Smooth muscle cell of trachea (primary cell): ENCODE measurements at places on chromosomes 5 and 9. TPM values are rescaled to one million over a fixed set of nuclear protein-coding genes. Genes with fewer than 3 reads are reported as not detected.

Gene CCNJL
- 0.15 and 0.17 TPM in 2 replicates for total RNA-seq

Gene BSPRY
- not detected in 2 replicates for total RNA-seq

Gene NFIB
- total RNA-seq = 13.7 and 40.7 TPM in 2 replicates

Gene MELK
- total RNA-seq = 5.3 and 35.3 TPM in 2 replicates

Gene GABRA6
- not detected in 2 replicates for total RNA-seq

Gene ACOT12
- 1.6 and 2.2 TPM in 2 replicates for total RNA-seq
